HFF-Myc (cell line): ENCODE measurements at places on chromosomes 4 and X.

DNA sequence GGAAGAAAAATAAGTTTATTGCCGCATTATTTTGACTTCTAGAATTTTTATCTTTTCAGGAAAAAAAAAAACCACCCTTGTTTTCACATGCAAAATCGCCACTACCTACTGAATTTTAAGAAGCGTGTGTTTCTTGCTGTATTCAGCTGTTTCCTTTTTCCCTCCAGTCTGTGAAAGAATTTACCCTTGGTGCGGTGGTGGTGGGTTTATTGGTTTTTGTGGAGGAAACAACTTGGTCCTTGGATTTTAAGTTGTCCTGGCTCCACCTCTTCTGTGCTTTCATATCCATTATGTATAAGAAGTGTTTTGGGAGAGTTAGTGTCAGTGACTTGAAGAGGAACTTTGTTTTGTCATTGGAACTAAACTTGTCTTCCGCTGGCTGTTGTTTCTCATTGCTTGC, 8.1 kb downstream of the RAPGEF2 start:
- DNase-seq = no peak

DNA sequence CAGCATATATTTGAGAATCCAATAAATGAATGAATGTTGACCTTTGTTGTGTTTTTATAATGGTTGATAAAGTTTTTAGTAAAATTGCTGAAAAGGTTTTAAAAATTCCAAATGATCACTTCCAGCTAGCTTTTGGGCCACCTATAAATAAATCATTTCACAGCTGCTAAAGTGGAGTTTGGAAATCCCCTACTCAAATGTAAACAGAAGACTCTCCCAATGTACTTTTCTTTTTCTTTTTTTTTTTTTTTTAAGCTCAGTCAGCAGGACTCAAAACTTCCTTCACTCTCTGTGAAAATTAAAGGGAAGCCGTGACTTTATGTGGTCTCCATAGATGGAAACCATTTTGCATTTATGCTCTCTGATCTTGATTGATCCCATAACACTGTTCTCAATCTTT, 45.2 kb downstream of the CXCL13 start:
- no peak for DNase-seq

- no peak for DNase-seq
Observed at GRCh38 chr4:123997776-123998449, 601.3 kb downstream of the SPRY1 start.

GRCh38 chr4:52877036-52877435, 14.9 kb downstream of the RASL11B start:
- no peak for DNase-seq

DNA sequence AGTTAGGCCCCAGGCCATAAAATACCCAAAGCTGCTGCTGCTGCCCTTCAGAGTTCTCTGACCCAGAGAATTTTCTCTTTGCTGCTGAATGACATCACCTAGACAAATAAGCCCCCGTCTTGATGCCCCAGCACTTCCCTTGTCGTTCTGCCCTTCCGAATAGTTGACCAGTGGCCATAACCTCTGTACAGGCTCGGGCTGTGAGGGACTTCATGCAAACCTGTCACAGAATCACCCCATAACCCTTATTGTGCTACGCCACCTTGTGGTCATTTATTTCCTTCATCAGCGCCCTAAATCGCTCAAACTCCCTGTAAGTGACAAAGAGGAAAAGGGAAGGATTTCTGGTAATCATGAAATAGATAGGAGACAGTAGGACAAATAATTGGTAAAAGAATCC, 18.8 kb downstream of the SPACA5 start:
- DNase-seq = peak; percentile 26

- no peak for DNase-seq
Observed at GRCh38 chrX:8897259-8897658, 96.1 kb upstream of the FAM9A start.

DNA sequence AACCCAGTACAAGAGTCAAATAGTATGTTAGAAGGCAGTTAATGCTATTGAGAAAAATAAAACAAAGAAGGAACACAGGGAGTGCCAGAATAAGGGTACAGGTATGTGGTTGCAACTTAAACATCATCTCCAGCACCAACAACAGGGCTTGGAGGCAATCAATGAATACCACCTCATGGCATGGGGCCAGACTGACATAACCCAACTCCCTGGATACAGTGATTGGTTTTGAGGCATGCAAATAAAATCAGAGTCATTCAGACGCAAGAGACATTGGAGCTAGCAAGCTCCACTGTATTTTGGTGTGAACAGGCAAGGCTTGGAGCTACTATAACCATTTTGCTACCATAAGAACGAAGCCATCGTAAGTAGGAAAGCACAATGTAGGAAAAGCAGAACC, 56.7 kb downstream of the PPP3CA start:
- no peak for DNase-seq

DNA sequence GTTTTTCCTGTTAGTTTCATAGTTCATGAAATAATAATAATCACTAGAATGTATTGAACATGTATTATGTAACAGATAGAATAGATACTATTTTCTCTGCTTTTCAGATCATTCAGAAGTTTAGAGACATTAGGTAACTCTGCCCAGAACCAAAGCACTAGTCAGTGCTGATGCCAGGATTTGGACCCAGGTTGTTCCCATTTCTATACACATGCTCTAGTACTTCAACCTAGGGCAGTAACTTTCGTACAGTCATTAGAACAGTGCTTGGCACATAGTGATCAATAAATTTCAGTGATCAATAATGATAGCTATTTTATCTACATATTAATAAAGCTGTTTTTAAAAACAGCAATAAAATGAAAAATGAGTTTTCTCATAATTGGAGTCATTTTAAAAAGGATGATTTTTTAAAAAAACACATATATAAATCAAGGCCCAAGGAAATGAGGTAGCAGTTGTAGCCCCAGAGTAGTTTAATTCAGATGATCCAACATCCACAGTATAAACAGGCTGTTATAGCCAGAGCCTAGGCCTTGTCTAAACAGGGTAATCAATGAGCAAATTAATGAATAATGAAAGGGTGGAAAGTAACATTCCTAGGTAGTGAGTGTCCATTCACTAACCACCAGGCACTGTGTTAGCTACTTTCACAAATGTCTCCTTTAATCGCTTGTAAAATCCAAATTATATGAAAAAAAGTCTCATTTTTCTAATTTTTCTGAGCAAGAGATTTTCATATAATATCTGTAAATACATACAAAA, 25.6 kb downstream of the TXK start:
- DNase-seq = no peak

GRCh38 chr4:128155231-128155855, 94.2 kb downstream of the LARP1B start:
- no peak for DNase-seq

DNA sequence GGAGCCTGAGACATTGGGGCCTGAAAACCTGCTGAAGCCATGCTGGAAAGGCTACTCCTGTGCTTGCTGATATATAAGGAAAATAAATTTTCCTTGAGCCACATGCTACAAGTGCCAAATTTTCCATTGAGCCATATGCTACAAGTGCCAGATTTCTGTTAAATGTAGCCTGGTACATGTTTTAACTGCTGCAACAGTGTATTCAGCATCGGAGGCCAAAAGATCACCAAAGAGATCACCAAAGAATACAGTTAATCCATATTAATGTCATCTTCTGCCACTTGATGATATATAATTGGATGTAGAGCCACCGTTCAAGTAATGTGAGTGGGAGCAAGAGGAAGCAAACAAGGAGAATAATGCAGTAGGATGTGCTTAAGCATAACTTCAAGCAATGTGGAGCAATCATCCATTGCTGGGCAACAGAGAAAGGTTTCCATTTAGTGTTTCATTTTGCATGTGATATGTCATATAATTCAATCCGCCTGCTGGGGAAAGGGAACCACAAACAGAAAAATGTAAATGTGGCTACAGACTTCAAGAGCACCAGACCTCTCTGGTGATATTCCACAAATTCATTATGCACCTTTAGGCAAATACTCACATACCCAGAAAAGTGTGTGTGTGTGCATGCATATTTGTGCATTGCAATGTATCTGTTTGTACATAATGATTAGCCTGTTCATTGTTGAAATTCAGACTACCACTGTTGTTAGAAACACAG, 295.9 kb downstream of the KCNIP4 start:
- no peak for DNase-seq

- no peak for DNase-seq
Observed at GRCh38 chrX:134246282-134246681, 9.3 kb downstream of the CCDC160 start.

DNA sequence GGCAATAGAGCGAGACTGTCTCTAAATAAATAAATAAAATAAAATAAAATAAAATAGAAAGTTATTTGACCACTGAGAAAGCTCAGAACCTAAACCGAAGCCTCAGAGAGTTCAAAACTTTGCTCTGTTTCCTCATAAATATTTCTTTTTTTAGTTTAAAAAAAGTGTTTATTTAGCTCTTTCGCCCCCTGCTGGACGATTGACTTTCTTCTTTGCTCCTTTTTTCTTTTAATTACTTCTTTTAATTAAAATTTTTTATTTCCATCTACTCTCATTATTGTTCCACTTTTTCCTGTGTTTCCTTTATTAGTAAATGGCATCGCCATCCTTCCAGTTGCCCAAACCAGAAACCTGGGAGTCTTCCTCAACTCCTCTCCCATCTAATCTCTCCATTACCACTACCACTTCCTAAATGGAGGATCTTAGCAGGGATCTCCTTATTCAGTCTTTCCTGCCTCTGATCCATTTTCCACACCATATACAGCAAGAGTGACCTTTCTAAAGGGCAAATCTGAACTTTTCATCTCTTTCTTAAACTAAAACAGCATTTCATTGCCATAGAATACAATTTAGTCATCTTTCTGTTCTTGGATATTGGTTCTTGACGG, 728 bp upstream of the IL13RA2 start:
- no peak for DNase-seq

DNA sequence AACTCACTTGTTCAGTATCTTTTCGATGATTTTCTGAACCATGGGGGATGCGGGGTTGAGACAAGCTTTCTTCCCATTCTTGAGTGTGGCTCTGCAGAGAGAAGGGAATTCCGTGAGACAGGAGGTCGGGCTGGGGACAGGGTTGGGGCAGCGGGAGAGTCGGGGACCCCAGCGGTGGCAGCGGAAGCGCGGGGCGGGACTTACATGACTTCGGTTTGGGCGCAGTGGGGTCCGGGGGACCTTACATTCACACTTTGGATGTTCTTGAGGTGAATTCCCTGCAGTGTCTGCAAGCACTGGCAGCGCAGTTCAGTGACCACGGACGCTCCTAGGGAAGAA, 434 bp downstream of the CXCL3 start:
- no peak for DNase-seq

GRCh38 chr4:151163855-151164254, 64.4 kb downstream of the RPS3A start:
- no peak for DNase-seq
